ENCODE measurements at places on chromosomes 2 and 18.

GRCh38 chr2:226611944-226612318 is 187.7 kb downstream of the IRS1 start:
- DNase-seq = no peak

DNA sequence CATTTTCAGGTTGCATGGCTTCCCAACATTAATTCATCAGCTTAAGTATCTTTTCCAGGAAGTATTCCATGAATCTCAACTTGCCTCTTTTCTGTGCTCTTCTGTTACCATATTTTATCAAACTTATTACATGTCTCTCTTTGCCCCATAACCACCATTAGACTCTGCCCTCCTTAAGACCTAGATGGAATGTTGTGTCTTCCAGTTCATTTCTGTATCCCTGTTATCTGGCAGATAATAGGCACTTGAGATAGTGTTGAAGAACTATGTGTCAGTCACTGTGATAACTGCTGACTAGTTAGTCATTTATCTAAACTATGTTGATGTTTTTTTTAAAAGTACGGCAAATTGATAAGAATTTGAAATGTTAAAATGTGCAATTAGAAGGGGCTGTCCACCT is 41.8 kb downstream of the GLS start:
- no peak for DNase-seq

DNA sequence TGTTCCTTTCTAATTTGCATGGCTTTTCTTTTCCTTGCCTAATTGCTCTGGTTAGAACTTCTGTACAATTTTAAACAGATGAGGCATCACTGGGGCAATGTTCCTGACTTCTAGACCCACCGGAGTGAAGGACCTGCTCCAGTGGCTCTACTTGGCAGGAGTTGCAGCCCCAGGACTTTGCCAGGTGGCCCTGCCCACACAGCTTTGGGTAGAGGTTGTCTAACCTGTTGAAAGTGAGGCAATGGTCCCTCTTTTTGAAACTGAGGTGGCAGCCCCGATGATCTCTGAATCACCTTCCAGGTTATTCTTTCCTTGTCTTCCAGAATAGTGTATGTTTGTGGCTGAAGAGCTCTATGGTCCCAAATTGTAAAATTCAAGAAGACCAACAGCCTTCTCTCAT is 29.9 kb upstream of the ZNF512 start:
- DNase-seq = no peak

- DNase-seq = no peak
Measured at GRCh38 chr18:67216846-67217245, 299.7 kb downstream of the DSEL start.

DNA sequence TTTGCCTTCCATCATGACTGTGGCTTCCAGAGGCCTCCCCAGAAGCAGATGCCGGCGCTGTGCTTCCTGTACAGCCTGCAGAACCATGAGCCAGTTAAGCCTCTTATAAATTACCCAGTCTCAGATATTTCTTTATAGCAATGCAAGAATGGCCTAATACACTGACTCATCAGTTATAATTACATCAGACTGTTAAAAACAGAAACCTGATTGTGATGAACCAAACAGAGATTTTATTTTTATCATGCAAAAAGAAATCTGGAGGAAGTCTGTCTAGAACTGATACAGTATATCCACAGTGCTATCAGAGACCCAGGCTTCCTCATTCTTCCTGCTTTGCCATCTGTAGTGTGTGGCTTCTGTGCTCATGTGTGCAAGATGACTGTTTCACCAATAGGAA is 93.4 kb upstream of the MEX3C start:
- DNase-seq = no peak

- peak; percentile 31 for DNase-seq
Measured at GRCh38 chr2:241564596-241565410, 6.3 kb downstream of the BOK start.

DNA sequence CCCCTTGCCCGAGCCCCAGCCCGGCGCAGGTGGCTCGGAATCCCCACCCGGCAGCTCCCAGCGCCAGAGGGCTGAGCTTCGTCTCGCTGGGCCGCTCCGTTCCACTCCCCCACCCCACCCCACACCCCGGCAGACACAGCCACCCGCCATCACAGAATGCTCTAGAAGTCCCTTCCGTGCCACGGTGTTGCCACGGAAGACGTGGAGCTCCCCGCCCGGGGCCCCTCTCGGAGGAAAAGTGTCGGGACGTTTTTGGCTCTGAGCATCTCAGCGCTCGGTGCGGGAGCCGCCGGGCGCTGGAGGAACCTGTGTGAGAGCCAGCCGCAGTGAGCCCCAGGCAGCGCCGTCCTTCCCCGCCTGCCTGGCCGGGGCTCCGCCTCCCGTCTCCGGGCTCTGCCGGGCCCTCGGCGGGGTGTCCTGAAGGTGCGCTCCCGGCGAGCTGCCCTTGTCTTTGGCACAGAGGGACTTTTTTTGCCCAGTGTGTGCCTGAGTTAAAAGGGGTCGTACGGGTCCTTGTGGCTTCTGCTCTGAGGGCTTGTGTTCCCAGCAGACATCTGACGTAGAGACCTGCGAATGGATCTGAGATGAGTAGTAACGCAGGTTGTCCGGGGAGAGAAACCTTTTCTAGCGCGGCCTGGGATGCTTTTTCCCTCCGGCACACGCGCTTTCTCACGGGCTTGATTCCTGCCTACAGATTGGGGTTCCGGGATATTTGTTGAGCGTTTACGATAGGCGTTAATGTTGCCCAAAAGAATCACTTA is 1.8 kb downstream of the ZCCHC2 start:
- DNase-seq = peak; percentile 71
